Stimulated activated CD8-positive, alpha-beta memory T cell treated with anti-CD3 and anti-CD28 coated beads, Interleukin-15, amount 100 ng/mL, for 4 hours (primary cell): ENCODE measurements at places on chromosomes 3 and 15.

DNA sequence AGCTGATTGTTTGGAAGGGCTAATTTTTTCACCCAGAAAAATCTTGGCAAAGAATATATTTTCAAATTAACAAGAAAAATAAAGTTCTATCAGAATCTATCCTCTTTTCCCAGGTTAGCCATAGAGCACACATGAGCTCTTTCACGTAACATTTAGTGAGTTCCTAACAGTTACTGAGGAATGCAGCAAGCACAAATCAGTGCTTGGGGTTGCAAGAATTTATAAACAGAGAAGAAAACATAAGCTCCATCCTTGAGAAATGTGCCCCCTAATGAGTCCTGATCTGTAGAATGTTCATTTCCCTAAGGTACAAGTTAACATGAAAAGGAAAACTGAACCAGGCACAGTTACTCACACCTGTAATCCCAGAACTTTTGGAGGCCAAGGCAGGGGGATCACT, 13.9 kb downstream of the EOGT start:
- no peak for DNase-seq

GRCh38 chr3:46675426-46675825, 18.1 kb downstream of the ALS2CL start:
- no peak for DNase-seq

GRCh38 chr3:69161587-69162307, 39.4 kb upstream of the LMOD3 start:
- DNase-seq = no peak

DNA sequence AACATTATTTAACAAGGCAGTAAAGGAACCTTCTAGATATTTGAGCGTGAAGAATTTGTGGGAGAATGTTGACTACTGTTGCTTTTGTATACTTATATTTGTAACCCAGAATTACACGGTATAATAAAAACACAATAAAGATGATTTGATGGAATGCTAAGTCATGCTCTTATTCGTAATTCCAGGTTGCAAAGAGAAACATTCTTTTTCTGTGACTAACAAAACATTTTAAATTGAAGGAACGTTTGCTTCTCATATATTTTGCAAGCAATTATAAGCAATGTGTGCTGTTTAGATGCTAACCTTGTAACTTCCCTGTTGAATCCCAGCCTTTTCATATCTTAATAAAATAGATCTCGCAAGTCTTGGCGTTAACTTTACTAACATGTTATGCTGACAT, 124.4 kb upstream of the CGNL1 start:
- no peak for DNase-seq

- DNase-seq = no peak
Observed at GRCh38 chr15:74055804-74056203, 26.5 kb downstream of the GOLGA6A start.

GRCh38 chr3:173865900-173866498, 468.5 kb downstream of the NLGN1 start:
- DNase-seq = no peak

- DNase-seq = no peak
Observed at GRCh38 chr3:105103139-105103538, 263.6 kb upstream of the ALCAM start.

GRCh38 chr3:56219894-56220805, 248.1 kb downstream of the ERC2 start:
- DNase-seq = no peak

DNA sequence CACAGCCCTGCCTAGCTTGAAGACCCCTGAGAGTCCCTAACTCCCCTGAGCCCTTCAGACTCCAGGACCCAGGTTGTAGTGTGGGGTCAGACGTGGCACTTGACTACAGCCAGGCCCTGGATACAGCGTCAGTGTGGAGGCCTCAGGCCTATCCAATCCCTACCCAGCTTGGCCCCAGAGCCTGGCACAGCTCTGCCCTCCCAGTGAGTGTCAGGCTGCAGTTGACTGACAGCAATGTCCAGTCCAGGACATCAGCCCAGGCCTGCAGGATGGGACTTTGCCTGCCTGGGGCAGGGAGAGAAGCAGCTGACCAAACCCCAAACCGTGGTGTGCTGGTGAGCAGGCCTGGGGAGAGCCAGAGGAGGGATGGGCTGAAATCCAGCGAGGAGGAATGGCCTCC, 27.3 kb downstream of the KLF13 start:
- no peak for DNase-seq

GRCh38 chr3:2686816-2687502, 423.2 kb downstream of the IL5RA start:
- DNase-seq = no peak

GRCh38 chr3:72487946-72488737, 360.1 kb downstream of the SHQ1 start:
- no peak for DNase-seq

DNA sequence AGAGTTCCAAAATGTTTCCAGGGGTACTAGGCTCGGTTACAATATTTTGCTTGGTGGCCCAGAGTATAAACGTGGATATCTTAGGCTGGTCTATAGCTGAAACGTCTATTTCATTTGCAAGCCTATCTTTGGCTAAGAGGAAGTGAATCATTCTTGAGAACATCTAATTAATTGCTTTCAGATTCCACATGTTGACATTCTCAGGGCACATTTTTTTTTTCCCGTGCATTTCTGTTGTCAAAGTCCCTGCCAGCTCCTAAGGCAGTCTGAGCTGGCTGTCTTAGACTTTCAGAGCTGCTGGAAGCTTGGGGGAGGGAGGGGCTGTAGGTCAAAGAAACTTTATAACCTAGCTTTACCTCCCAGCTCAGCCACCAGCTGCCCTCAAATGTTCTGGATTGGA, 23.2 kb upstream of the LAMP3 start:
- DNase-seq = no peak

DNA sequence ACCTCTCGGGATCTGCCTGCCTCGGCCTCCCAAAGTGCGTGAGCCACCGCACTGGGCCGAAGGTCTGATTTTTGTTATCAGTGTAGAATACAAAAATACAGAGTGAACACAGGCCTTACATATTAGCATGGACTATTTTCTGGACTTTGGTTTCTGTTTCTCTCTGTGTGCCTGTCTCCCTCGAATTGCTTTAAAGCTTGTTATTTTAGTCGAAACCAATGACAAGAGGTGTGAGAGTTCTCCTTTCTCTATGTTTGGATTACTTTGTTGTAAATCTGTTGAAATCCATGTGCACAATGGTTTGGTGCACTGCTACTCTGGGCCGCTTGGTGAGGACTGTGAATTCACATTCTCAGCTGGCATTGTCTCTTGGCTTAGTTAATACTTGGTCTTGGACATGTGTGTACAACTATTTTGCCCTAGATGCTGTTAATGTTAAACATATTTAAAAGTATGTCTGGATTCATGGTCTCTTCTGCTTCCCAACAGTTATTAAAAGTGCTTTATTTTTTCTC, 23.9 kb downstream of the MED12L start:
- no peak for DNase-seq

DNA sequence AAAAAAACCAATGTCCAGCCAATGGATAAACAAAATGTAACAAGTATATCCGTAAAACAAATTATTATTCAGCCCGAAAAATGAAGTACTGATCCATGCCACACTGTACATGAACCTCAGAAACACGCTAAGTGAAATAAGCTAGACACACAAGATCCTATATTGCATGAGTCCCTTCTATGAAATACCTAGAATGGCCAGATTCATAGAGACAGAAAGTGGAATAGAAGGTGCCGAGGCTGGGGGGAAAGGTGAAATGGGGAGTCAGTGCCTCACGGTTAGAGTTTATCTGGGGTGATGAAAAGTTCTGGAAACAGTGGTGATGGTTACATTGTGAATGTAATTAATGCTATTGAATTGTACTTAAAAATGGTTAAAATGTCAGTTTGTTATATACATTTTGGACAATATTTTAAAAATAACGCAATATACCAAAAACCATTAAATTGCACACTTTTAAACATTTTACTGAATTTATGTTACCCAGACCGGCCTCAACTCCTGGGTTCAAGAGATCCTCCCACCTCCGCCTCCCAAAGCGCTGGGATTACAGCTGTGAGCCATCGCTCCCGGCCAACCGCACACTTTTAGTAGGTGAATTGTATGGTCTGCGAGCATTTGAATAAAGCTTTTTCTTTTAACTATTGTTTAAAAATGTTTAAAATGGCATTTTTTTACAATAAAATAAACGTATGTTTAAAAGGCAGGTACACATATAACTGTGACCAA, 2.1 kb downstream of the RNF168 start:
- DNase-seq = no peak

DNA sequence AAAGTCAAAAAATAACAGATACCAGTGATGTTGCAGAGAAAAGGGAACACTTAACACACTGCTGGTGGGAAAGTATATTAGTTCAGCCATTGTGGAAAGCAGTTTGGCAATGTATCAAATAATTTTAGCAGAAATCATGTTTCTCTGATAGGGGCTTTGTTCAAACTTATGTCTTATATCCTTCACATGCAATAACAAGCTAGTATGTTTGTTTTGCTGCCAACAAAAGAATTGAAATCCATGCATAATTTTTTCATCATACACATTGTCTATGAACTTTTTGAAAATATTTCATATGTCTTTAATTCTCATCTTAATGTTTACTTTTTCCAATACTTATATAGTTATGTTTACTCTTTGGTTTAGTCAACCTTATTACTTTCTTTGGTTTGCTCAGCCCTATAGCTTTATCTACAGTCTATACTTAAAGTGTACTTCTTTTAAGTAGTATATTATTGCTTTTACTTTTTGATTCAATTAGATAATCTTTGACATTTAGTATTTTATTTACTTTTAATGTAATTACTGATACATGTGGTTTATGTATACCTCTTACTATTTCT, 639.6 kb upstream of the CBLB start:
- no peak for DNase-seq

DNA sequence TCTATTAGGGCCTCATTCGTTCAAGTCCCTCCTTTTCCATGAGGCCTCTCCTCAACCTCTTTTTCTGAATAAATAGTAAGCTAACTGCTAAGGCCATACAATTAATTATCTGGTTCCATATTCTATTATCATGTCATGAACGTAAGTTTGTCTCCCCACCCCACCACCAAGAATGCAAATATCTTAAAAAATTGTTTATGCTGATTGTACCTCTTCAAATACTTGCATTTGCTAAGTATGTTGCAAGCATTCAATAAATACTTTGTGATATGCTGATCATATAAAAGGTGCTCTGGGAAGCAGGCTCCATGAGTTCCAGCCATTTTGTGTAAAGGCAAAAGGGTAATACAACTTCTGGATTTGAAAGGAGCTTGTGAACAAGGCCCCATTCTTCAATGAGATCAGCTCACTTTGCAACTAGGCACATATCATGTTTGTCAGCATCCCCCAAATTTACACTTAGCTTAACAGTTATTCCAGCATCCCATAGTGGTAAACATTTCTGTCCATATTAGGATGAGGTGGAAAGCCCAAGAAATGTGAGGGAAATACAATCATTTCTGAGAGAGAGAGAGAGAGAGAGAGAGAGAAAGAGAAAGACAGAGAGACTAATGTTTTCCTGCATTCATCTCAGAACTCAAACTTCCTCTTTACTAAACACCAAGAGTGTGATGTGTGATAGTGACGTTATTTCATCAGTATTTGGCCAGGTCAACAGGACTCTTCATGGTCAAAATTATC, 33.2 kb downstream of the SLC12A8 start:
- DNase-seq = no peak

GRCh38 chr15:43325039-43325684, 5.2 kb downstream of the LCMT2 start:
- no peak for DNase-seq

DNA sequence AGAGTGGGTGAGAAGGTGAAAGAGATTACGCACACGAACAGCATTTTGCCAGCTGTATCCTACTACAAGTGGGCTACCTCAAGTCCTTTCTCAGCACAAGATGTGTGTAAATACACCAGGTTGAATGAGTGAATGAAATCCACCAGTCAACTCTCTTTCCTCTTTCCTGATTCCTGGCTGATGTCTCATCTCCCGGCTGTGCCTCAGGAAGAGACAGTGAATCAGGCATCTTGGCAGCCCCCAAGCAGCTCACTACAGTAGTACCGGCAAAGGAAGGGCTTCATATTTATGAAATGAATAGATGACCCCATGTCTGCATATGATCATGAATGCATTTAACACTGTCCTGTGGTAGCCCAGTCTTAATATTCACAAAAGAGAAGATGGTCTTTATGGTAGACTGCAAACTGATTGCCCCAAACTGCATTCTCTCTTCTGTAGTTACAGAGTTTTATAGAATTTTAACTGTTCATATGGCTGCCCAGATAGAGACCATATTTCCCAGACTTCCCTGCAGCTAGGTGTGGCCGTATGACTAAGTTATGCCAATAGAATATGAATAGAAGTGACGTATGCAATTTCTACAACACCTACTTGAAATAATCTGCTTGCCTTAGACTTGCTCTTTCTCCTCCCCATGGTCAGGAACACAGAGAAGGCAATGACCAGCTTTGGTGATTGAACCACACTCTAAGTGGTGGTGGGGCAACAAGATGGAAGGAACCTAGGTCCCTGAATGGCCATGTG, 22.7 kb downstream of the MGLL start:
- DNase-seq = no peak
